ENCODE measurements at places on chromosomes 1 and 21. TPM values are rescaled to one million over a fixed set of nuclear protein-coding genes. Genes with fewer than 3 reads are reported as not detected.

DNA sequence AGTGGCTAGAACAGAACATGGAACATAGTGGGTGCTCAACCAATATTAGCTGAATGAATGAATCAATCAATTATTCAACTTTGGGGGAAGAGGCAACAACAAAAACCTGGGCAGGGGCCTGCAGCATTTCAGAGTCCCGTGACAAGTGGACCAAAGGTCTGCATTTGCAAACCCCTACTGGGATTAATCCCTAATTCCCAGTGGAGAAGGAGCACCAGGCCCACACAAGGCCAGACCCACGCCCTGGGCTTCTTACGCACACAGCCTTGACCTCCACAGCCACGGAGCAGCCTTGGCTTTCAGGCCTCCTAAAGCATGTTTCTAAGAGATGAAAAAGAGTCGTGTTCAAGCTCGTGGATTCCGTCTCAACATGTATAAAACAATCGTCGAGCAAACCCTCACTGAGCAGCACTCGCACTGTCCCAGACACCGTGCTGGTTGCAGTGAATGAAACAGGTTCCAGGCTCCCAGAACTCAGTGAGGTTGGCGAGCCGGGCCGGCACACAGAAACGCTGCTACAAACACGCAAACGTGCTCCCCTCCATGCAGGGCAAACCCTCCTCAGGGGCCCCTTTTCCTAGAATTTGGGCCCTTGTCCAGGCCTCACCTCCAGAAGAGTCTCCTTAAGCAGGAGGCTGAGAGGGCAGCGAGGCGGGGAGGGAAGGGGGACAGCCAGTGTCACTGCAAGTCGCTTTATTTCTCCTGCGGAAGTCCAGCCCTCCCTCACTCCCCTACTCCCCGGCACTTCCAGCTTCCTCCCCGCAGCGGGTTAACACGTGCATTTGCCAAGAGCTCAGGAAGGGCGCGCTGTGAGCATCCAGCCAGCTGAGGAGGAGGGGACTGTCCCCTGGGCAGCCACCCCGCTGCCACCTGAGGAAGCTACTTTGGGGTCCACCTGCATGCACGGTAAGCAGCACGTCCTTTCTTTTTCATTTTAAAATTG, 556.4 kb downstream of the KIF26B start:
- no peak for DNase-seq

Gene LAMB3
- 0.93 TPM for total RNA-seq

DNA sequence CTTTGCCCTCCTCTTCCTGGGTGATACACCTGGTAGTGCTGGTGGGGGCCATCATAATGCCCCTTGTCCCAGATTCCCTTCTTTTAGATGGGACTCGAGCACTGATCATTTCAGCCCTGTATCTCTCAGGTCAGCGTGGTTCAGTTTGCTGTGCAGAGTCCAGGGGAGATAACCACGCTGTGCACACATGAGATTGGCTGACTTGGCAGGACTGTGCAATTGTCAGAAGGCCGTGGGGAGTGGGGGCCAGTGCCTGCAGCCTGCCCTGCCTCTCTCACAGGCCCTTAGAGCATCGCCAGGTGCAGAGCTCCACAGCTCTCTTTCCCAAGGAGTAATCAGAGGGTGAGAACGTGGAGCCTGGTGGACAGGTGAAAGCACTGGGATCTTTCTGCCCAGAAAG, 15.2 kb downstream of the EPHX1 start:
- no peak for DNase-seq

Gene GRHL3
- not detected for total RNA-seq

DNA sequence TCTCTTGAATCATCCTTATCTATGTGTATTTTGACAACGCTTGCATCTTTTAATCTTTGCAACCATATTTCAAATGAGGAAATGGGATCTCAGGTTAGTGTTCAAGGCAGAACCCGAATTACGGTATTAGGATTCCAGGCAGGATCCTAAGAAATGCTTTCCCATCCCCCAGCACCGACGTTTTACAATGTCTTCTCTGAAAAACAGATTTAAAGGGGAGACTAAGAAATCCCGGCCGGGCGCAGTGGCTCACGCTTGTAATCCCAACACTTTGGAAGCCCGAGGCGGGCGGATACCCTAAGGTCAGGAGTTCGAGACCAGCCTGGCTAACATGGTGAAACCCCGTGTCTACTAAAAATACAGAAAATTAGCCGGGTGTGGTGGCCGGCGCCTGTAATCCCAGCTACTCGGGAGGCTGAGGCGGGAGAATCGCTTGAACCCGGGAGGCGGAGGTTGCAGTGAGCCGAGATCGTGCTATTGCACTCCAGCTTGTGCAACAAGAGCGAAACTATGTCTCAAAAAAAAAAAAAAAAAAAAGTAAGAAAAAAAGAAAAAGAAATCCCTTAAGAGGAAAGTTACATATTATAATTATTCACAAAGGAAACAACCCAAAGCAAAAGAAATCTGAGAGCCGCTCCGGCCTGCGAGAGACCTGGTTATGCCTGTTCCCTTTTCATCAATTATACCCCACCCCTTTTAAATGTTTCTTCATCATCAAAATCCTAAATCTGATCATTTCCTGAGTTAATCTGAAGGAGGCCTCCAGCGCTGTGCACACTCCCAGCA, 801 bp upstream of the GORAB start:
- DNase-seq = peak; percentile 3

DNA sequence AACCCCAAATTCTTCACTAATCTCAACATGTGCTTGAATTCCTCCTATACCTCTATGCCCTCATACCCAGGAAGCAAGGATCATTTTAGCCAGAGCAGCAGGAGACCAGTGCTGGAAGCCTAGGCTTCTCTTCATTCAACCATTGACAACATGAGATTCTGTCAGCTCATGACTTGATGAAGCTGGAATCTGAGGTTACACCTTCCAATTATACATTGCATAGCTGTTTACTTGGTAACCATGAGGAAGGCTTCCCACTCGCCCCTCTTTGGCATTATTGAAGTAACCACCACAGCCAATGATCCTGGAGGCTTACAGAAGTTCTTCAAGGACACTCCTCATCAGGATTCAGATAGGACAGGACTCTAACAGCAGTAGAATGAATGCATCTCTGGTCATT, 160.3 kb downstream of the TPR start:
- DNase-seq = no peak

DNA sequence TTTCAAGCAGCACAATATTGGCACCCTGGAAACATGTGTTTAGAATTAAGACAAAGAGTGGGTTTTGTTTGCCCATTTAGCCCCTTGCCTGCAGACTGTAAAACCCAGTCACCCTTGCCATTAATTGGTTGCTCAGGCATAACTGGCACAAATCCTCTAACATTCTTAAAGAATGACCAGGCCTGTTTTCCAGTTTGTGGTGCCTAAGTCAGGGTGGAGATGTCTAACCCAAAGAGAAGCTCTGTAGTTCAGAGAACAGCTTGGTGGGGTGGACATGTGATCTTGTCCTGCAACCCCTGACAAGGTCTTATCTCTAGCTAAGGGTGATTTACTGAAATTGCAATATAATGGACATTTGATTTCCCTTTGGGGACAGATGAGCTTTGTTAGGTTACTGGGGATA, 8.8 kb upstream of the ANGPTL7 start:
- DNase-seq = no peak

Gene CFHR1
- not detected for total RNA-seq

DNA sequence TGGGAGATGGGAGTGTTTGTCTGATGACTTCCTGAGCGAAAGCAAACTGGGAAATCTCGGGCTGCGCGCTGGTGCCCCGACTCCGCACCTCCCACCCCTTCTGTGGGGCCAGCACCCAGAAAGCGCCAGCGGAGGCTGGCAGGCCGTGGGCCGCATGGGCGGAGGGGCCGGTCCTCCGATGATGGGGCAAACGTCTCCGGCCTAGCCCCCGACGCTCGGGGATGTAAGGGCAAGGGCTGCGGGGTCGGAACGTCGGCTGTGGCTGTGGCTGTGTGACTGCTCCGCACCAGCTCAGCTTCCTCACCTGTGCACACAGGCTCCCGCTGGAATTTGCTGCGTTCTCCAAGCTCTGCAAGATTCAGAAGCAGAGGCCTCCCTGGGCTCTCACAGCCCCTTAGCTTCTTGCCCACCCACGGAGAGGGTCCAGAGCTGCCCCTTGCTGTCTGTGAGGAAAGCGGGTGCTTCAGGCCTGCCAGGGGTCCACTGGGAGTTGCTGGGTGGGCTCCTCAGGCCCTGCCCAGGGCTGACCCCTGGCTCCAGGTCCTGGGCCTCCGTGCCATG, 35.0 kb downstream of the COL18A1 start:
- DNase-seq = no peak

Gene ADAMTS4
- 4.8 TPM for total RNA-seq

DNA sequence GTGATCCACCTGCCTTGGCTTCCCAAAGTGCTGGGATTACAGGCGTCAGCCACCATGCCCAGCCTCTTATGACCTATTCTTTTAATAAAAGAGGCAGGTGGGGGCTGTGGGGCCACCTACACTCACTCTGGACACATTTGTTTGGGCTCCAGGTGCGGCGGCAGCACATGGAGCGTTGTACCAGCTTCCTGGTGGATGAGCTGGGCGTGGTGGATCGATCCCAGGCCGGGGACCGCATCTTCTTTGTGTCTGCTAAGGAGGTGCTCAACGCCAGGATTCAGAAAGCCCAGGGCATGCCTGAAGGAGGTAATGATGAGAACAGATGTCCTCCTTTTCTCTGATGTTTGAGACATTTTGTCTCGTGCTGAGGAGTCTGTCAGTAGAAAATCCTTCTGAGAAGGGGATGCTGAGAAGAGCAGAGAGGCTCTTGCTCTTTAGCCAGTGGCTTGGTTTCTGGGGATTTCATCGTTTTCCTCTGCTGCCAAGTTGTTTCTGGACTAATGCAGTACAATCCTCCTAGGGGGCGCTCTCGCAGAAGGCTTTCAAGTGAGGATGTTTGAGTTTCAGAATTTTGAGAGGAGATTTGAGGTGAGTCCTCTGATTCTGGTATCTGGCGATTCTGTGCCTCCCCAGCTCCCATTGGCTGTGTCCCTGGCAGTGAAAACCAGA, 17.9 kb upstream of the MIIP start:
- DNase-seq = no peak

DNA sequence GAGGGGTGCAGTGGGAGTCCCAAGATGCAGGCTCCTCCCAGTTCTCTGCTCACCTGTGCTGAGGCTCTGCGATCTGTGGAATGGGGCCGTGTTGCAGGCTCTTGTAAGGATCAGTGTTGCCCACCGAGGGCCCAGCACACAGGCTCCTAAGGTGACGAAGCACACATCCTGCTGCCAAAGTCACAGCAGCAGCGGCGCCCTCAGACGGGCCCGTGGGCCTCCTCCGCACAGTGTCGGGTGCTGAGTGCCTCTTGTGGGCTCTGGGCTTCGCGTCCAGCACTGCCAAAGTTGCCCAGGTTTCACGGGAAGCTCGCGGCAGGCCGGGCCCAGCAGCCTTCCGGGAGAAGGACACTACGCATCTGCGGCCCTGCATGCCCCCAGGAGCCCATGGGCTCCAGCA, 72.1 kb upstream of the ABCG1 start:
- no peak for DNase-seq

- no peak for DNase-seq
These were observed 26.2 kb upstream of the LBR start for GRCh38 chr1:225453797-225454648.

DNA sequence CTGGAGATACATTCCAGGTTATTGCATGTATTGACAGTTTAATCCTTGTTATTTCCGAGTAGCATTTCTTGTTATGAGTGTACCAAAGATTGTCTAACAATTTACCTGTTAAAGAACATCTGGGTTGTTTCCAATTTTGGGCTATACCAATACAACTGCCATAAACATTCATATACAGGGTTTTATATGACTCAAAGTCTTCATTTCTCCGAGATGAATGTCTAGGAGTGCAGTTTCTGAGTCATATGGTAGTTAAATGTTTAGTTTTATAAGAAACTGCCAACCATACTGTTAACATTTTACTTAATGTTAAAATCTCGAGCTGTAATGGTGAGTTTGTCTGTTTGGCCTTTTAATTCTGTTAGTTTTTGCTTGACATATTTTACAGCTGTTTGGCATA, 10.0 kb downstream of the RAB4A start:
- no peak for DNase-seq

GRCh38 chr1:115668579-115668978, 26.8 kb downstream of the VANGL1 start:
- no peak for DNase-seq

GRCh38 chr1:199073166-199073565, 434.3 kb downstream of the PTPRC start:
- no peak for DNase-seq

Gene TSPEAR
- total RNA-seq = not detected

Gene HIPK1
- total RNA-seq = 123 TPM

GRCh38 chr1:84374991-84375696, 23.1 kb upstream of the DNASE2B start:
- DNase-seq = no peak

Gene C4BPB
- 0.44 TPM for total RNA-seq

Gene RNU1-4
- 3,449 TPM for total RNA-seq

- no peak for DNase-seq
These were observed 49.8 kb downstream of the SLC16A1 start for GRCh38 chr1:112906150-112906698.

DNA sequence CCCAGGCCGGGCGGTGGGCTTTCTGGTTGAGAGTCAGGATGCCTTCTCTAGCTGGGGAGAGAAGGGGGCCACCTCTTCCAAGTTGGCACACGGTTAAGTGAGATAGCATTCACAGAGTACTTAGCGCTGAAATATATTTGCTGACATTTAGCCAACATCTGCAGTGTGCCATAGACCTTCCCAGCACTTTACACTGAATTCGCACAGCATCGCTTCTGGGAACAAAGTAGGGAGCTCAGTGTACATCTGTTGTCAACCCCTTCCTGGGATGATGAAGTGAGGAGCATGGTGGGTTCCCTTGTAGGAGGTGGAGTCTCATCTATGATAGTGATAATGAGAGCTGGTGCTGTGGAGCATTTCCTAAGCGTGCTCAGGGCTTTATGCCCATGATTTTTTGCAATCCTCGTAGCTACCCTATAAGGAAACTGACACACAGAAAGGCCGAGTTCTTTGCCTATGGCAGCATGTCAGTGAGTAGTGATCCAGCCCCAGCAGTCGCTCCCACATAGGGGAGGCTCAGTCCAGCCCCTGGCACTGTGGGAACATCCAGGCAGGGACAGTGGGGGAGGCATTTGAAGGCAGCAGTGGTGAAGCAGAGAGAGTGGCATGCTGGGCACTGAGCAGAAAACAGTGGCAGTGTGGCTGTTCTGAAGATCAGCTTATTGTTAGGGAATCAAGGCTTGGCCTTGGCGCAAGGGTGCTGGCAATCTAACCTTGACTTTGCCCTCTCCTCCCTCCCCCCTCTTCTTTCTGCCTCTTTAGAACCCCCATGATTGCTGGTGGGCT, 176.2 kb downstream of the PGBD5 start:
- no peak for DNase-seq

Gene PRRX1
- total RNA-seq = not detected

- DNase-seq = no peak
These were observed 95.6 kb upstream of the JUN start for GRCh38 chr1:58879464-58879863.

- DNase-seq = no peak
These were observed 14.7 kb downstream of the GAS5 start for GRCh38 chr1:173853074-173853473.

Gene VASH2
- total RNA-seq = not detected

DNA sequence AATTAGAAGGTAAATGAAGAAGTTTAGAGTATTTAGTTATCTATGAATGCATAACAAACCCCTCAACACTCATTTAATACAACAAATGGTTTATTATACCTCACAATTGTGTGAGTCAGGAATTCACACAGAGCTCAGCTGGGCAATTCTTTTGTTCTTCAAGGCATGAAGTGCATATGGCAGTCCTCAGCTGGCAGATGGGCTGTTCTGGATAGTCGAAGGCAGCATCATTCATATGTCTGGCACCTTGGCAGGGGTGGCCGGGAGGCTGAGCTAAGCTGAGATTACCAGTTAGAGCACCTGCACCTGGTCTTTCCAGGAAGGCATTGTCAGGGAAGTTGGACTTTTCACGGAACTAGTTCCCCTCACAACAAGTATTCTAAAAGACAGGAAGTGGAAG, 286.2 kb upstream of the DUSP10 start:
- no peak for DNase-seq

- peak; percentile 28 for DNase-seq
These were observed 4.0 kb upstream of the ZBTB18 start for GRCh38 chr1:244046907-244047611.
